ENCODE measurements at places on chromosomes 1 and 21.

GRCh38 chr1:157085421-157085820, 14.2 kb downstream of the ETV3L start:
- no peak for DNase-seq

- DNase-seq, result no peak
Observed at GRCh38 chr1:221169447-221169889, 290.2 kb downstream of the HLX start.

DNA sequence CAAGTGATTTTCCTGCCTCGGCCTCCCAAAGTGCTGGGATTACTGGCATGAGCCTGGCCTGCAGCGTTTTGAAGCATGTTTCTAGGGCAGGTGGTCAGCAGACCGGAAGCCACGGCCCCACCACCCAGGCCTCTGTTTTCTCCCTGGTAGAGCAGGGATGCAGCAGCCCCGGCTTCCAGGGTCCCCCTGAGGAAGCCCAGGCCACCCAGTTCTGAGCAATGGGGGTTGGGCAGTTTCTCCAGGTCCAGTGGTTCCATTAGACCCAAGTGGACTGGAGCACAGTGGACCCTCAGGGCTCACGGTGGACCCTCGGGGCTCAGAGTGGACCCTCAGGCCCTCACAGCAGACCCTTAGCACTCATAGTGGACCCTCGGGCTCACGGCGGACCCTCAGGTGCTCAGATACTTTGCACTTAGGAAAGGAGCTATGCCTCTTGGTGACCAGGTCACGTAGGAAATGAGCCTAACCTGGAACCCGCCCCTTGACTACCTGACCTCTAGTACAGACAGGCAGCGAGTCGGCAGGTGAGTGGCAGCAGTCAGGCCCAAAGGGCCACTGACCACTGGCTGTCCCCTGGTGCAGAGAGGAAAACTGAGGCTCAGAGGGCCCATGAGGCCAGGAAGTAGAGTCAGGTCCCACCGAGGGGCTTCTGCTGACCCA, 4.6 kb upstream of the FNDC10 start:
- no peak for DNase-seq

DNA sequence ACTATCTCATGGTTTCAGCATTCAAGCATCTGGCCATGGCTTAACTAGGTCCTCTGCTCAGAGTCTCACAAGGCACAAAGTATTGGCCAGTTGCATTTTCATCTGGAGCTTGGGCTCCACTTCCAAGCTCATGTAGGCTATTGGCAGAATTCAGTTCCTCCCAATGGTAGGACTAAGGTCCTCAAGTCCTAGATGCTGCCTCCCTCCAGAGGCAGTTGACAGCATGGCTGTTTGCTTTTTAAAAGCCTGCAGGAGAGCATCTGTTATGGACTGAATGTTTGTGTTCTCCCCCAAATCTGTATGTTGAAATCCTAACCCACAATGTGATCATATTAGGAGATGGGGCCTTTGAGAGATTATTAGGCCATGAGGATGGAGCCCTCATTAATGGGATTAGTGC, 38.0 kb upstream of the HLX start:
- DNase-seq, result no peak

- DNase-seq, result no peak
Observed at GRCh38 chr1:12527564-12527963, 90.4 kb downstream of the DHRS3 start.

DNA sequence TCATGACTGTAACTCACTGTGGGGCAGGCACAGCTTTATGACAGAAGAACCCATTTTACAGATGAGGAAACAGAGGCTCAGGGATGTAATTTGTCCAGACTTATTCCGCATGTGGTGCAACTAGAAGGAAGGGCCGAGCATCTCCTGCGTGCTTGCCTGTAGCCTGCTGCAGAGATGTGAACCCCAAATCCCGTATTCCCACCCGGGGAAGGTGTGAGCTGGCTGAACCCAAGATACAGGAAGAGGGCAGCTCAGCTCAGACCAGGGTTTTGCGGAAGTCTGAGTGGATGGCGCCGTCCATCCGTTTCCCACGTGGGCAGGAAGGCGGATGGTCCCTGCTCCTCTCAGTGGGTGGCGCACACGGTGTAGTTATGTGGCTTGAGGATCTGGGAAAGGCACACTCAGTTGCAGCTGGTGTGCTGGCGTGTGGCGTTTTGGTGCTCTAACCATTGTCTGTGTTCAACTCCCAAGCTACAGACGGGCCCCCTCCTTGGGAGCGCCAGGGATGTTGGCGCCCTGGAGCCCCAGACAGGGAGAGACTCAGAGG, 1.2 kb downstream of the CROCC start:
- DNase-seq, result no peak

- DNase-seq, result no peak
Observed at GRCh38 chr1:55726994-55727393, 511.8 kb upstream of the USP24 start.

- no peak for DNase-seq
Observed at GRCh38 chr1:1041092-1041523, 21.2 kb downstream of the AGRN start.

DNA sequence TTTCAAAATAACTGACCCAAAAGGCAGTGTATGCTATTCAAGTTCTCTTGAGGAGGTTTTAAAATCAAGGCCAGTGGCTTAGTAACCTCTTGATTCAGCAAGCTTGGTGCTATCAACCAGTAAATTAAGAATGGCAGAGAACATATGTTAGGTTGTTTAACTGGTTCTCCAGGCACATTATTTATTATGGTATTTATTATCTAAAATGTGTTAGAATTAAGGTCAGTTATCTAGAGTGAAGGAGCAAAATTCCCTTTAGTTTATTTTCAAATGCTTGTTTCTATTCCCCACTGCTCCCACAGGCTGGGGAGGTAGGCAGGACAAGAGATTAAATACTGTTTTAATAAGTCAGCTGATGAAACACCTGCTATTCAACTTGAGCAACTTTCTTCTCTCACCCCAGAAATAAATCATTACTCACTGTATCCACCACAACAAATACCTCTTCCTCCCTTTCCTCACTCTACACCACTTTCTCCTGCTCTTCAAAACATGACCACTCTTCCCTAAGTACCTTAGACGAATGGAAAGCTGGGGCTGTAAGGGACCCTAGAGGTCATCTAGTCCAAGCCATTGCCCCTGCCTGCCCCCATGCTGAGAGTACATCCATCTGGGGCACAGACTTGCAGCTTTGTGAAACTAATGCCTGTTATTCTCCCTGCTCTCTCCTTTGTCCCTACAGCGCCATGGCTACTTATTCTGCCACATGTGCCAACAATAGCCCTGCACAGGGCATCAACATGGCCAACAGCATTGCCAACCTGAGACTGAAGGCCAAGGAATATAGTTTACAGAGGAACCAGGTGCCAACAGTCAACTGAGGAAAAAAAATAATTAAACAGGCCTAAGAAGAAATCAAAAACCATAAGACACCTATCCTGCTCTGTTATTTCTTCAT, 71.7 kb downstream of the PRRX1 start:
- DNase-seq, result no peak

DNA sequence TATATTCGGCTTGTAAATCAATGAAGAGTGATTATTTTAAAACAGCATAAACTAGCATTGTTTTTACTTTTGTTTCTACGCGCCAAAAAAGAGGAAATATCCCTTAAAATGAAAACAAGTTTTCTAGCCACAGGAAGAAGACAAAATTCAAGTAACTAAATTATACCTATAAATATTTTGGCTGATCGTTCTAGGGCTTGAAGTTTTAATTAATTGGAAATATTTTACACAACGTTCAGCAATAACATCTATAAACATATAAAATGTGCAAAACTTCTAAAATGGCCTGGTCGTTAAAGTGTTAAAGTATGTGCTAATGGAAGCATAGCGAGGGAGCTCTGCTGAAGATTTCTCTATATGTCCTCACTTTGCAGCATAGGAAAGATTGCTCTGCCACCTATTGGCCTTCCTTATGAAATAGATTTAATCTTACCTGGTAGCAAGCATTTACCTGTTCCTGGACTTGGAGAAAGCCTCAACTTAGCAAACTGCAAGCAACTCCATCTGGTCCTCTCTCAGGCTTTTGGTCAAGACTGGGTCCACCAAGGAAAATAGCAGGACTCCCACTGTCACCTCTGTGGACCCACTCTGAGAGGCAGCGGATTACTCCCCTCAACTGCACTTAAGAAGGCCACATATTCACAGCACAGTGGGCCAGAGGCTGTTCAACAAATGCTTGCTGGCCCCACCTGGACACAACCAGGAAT, 351.3 kb upstream of the RUNX1 start:
- no peak for DNase-seq

Measured in occipital lobe (tissue), 3 donors.